NCI-H1417 treated with DMSO at 0.1 percent for 48 hours (cell line): ENCODE measurements at places on chromosomes 4 and X.

DNA sequence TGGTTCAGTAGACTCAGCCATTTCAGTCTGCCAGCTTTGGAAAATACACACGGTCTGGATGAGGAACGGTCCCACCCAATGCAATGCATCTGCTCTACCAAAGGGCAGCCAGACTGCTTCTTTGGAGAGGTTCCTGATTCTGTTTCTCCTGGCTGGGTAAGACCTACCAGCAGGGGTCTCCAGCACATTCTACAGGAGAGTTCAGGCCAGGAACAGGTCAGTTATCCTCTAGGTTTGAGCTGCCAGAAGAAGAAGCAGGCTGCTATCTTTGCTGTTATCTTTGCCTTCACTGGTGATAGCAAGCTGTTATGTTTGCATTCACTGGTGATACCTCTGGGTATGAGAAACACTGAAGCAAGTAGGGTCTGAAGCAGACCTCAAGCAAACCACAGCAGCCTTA is 45.5 kb upstream of the PBDC1 start:
- DNase-seq = no peak

- no peak for DNase-seq
Measured at GRCh38 chrX:38646129-38646528, 84.8 kb downstream of the TSPAN7 start.

- DNase-seq = no peak
Measured at GRCh38 chrX:152635941-152636340, 1.8 kb upstream of the GABRQ start.

- DNase-seq = no peak
Measured at GRCh38 chrX:103635436-103635835, 6.7 kb downstream of the TCEAL1 start.

DNA sequence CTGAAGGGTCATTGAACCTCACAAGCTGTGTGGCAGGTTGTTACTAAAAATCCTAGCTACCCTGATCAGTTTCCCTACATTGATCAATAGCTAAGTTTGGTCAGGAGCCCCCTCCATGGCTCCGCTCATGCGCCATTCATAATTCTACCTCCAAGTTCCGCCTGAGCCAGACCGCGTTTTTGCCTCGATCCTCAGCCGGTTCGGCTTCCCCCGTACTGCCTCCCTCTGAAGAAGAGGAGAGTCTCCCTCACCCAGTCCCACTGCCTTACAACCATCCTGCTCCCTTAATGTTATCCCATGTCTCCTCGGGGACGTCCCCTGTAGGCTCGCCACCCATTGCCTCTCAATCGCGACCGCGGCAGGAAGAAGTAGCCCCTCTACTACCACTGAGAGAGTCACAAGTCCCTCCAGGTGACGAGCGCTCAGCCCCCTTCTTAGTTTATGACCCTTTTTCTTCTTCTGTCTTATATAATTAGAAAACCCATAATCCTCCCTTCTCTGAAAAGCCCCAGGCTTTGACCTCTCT is 158.2 kb downstream of the DEFB131A start:
- no peak for DNase-seq

DNA sequence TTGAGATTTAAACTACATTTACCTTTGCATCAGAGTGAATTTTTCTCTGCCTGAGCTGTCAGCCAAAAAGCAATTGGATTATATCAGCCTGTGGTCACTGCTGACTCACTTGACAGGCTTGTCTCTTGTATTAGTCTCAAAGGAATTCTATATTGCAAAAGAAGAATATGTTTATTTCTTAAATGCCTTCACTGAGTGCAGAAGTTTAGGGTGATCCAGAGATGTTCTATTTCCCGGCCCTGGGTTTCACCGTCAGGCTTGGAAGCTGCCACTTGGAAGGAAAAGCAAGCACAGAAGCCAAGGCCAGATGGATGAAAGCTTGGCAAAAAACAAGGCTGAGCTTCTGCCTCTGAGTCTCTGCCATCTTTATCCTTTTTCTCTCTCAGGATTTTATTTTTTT is 80.9 kb downstream of the FAM114A1 start:
- no peak for DNase-seq

DNA sequence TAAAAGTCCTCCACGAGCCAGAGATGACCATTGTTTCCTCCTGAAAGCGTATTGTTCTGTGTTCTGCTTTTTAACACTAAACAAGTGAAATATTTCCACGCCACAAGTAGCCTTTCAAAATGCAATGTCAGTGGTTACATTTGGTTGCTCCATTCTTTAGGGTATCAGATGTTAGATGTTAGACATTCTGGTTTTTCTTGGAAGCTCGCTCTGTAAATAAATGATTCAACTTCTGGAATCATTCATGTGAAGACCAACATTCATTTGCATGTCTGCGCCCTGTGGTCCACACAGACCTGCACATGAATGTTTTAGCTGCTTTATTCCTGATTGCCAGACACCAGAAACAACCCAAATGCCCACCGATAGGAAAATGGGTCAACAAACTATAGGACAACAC is 38.0 kb upstream of the HELT start:
- DNase-seq = no peak

DNA sequence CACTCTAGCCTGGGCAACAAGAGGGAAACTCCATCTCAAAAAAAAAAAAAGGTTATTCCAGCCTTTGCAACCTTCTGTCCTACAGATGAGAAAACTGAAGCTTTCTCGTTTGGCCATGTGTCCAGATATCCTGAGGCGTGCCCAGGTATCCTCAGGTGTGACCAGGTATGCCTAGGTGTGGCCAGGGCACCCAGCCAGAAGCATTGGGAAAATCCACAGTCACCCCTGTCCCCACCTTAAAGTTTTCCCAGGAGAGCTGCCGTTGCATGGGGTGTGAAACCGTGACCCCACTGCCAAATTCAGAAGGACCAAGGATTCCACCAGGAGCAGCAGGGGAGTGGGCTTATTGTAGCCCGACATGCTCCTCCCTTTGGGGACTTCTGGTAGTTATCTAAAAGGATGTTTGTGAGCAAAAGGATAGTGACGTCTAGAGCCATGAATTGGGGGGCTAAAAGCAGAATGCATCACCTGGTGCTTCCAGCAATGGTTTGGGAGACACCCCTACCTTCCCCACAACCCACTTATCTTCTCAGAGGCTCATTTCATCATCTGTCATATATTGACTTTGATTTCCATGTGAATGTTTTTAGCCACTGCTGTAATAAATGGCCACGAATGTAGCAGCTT is 4.0 kb upstream of the DHRSX start:
- no peak for DNase-seq

DNA sequence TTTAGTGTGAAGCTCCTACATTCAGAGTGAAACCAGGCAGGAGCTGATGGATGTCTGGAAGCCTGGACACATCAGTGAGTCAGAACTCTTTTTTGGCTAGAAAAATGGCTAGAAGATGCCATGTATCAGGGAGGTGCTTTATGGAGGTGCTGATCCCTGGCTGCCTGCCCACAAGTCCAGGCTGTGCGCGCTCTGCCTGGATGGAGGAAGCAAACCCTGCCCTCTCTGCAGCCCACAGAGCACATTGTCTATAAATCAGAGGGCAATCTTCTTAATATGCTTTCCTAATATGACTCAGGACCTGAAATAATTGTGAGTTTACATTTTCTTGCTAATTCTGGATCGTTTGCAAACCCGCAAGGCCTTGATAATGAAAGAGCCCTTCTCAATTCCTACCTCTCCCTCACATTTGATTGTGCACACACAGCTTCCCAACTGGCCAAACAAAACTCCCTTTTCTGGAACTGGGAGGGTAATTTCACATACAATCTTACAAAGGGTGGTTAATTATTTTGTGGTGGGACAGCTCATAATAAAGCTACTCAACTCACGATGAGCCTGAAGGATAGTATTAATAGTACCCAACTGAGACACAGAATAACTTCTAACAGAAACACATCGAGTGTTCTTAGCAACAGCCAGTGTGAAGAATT is 11.7 kb downstream of the MFAP3L start:
- no peak for DNase-seq

- DNase-seq = no peak
Measured at GRCh38 chr4:155929833-155930232, 23.8 kb downstream of the CTSO start.

- DNase-seq = no peak
Measured at GRCh38 chr4:154305616-154306015, 186.0 kb downstream of the DCHS2 start.

- DNase-seq = no peak
Measured at GRCh38 chr4:101807351-101807750, 16.8 kb downstream of the BANK1 start.

DNA sequence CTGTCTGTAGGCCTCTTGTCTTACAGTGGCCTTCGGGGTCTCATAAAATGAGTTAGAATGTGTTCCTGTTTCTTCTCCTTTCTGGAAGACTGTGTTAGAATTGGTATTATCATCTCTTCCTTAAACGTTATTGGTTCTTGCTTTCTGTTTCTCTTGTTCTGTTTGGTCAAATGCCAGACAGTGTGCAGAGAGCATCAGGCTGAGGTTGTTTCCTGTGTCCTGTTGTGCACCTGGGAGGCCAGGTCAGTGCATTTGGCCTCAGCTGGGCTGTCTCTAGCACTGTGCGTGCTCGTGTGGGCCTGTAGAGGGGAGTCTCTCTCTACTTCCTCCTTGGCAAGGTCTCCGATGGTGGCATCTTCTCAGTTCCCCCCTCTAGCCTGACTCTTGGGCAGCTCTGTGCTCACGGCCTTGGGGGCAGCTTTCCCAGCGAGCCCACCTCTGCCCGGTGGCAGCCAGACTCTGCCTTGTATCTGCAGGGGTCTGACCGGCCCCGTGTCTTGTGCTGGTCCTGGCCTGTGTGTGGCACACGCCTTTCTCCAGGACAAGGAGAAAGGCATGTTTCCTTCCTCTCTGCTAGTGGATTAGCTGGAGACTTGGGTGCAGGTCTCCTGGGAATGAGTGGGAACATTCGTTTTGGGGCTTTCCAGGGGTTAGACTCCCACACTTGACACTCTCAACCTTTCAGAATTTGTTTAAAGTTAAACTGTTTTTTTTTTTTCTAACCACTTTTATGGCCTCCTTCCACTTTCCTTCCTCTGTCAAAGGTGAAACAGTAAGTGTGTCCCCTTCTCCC is 62.3 kb downstream of the FAM193A start:
- DNase-seq = no peak

DNA sequence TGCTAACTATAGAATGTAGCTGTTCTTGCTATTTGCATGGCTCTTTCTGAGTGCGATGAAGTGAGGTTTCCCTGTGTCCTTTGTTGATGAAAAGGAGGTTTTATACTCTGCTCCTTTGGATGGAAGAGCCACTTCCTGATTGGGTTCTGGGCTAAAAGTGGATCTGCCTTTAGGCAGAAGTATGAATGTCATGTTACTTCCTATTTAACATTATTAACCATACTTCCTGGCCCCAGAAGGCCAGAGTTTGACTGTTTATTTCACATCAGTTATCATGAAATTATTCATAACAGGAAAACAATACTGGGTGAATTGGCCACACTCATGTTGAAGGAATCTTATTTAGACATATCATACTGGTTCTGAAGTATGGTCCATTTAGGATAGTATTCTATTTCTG is 386.2 kb downstream of the PCDH7 start:
- DNase-seq = no peak

DNA sequence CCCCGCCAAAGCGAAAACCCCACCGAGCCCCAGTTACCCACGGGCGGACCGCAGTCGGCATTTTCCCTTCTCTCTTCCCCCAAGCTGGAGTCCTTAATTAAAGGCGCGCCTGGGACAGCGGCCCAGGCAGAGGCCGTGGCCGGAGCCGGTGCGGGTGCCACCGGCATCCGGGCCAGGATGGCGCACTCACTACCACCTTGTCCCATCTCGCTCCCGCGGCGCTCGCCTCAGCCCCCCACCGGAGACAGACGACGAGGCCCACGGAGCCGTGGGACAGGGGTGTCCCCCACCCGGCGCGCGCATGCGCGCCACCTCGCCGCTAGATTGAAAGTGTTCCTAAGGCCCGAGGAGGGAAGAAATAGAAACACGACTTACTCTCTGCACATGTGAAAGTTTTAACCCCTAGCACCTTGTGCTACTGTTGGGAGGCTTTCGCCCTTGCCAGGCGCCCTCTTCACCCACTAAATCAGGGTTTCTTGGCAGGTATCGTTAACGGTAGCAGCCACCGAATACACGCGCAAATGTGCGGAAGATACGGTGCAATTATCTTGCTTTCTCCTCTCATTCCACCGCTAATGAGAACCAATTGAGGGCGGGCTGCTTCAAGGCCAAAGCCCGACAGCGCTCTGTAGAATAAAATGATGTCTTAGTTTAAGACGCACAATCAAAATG is 64.3 kb upstream of the CCDC160 start:
- no peak for DNase-seq

DNA sequence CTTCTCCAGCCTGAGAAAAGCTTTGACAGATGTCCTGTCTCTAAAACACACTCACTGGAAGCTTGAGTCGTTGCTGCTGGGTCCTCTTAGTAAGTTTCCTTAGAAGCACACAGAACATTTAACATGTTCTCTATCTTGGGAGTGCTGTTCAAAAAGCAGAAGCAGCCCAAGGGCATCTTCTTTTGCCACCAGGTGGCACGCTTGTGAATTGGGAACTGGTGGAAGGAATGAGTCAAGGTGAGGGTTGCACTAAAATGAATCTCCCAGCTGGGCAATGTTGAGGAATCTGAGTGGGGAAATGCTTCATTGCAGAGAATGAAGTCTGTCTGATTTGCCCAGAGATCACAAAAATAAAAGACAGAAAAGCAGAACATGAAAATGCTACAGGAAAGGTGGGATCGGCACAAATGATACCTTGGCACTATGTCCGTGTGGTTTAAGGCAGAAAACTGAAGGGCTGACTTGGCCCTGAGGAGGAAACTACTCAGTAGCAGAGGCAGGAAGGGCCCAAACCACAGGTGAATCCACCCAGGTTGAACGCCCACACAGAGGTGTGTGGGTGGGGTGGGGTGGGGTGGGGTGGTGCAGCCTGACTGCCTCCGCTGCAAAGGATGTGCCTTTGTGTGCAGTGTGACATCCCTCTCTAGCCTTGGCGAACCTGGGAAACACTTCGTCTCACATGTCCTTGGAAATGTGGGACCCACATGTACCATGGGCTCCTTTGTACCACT is 26.0 kb downstream of the KIT start:
- DNase-seq = no peak

DNA sequence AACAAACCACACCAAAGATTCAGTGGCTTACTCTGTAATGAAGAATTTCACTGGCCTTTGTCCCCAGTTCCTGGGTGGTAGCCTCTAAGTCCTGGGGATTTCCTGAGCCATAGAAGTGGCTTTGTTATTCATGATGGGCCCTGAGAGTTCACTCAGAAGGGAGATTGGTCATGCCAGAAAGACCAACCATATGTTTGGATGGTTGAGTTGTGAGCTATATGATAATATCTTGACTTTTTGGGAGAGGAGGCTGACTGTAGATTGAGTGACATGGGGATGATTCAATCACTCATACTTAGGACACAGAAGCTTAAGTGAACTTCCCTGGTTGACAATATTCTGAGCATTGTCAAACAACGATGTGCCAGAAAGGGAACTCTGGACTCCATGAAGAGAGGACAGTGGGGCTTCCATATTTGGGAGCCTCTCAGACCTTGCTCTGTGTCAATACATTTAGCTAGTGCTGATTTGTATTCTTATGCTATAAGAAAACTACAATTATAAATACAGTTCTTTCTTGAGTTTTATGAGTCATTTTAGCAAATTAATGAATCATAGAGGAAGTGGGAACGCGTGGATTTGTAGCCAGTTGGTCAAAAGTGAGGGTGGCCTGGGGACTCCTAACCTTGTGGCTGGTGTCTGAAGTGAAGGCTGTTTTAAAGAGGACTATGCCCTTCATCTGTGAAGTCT is 392.0 kb downstream of the GBA3 start:
- no peak for DNase-seq

GRCh38 chr4:88814043-88814617 is 116.5 kb upstream of the NAP1L5 start:
- DNase-seq = no peak
